ENCODE measurements at places on chromosomes 12 and 14. TPM values are rescaled to one million over a fixed set of nuclear protein-coding genes. Genes with fewer than 3 reads are reported as not detected.

The KRT73 gene
- not detected for total RNA-seq

The ABCC9 gene
- total RNA-seq: 7.7 TPM

The GLT8D2 gene
- total RNA-seq: 91.8 TPM

The NYNRIN gene
- total RNA-seq: 28.4 TPM

The TMEM30B gene
- total RNA-seq: 0.49 TPM

The ETFRF1 gene
- 12.0 TPM for total RNA-seq
